Right ventricle myocardium inferior (tissue), 1 donor: ENCODE measurements at places on chromosomes 11 and 22. TPM values are rescaled to one million over a fixed set of nuclear protein-coding genes. Genes with fewer than 3 reads are reported as not detected.

OR8B12 gene
- total RNA-seq: not detected

OR4D5 gene
- not detected for total RNA-seq

CLCF1 gene
- 0.51 TPM for total RNA-seq

GLB1L2 gene
- total RNA-seq: 0.32 TPM

OR10D3 gene
- not detected for total RNA-seq

KDELR3 gene
- 4.4 TPM for total RNA-seq

GAB4 gene
- not detected for total RNA-seq

NXPE2 gene
- 0.14 TPM for total RNA-seq

EHBP1L1 gene
- 61.0 TPM for total RNA-seq

FADS2 gene
- 35.7 TPM for total RNA-seq
